ENCODE measurements at places on chromosomes 11 and 22.

DNA sequence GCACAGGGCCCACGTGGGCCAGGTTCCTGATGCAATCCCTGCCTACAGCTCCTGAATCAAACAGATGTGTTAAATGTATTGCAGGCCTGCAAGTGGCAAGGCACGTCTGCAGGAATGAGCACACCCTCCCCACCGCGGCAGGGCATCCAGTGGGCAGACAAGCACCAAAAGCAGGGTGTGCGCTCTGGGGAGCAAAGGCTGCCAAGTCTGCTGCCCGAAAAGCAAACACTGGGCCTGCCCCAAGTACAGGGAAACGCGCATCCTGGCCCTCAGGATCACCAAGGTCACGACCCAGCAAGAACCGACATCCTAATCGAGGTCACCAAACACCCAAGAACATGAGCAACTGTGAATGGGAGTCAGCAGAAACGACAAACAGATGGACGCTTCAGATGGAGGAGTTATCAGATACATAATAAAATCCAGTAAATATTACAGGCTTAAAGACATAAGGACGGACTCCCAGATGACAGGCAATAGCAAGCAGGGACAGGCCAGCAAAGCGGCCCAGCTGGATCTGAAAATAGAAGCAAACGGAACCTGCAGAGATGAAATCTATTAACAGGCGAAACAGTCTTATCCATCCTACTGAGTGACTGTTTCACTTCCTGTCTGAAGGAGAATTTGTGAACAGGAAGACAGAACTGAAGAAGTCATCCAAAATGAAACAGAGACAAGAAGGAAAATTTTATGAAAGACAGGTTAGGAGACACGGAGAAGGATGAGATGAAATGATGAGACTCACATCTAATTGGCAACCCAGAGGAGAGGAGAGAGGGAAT is 26.7 kb downstream of the CARS1 start:
- DNase-seq: no peak

GRCh38 chr11:70471254-70471653 is 72.9 kb downstream of the CTTN start:
- DNase-seq: peak; percentile 47

- DNase-seq: peak; percentile 33
Observed at GRCh38 chr11:15141381-15141780, 26.7 kb downstream of the INSC start.

DNA sequence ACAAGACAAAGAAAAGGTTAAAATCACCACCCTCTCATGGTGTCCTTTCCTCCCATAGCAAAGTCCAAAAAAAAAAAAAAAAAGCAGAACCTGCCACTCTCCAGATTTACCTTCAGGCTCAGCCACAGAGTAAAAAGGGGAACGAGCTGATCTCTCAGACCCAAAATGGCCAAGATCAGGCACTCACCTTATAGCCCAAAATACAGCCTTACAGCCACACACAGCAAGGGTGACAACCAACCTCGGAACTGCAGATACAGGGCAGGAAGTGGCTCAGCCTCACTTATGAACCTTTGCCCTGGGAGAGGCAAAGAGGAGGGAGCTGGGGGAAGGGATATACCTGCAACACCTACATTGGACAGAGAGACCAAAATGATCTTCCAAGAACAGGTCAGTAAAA is 4.5 kb downstream of the FHIP1B start:
- DNase-seq: peak; percentile 10

DNA sequence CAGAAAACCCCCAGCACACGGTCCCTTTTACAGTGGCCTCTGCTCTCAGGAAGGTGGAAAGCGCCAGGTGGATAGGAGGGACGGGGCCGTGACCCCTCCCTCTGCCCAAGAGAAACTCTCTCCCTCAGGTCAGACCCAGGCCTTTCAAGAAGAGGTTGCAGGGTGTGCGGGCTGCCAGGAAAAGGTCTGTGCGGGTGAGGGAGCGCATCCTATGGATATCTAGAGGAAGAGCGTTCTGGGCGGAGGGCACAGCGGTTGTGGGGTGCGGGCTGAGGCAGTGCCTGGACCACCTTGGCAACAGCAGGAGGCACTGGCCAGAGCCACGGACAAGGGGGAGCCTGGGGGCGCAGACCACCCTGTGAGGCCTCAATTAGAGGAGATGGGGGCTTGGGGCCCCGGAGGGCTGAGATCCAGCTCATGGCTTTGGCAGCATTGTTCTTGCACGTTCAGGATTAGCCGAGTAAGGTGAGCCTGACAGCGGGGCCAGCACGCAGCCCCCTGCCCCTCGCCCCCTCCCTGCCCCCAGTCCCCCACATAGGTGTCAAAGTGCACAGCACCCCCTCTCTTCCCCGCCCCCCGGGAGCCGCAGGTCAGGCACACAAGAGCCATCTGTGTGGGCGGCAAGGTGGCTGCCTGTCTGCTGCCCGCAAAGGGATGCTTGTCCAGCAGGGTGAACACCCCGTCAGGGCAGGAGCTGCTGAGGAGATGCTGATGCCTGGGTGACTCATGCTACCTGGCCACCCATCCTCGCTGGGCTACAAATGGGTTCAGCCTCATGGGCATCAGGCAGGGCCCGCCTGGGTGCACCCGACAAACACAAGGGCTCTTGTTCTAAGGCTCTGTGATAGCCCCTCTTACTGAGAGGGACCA is 92.8 kb upstream of the KCNQ1OT1 start:
- DNase-seq: no peak

DNA sequence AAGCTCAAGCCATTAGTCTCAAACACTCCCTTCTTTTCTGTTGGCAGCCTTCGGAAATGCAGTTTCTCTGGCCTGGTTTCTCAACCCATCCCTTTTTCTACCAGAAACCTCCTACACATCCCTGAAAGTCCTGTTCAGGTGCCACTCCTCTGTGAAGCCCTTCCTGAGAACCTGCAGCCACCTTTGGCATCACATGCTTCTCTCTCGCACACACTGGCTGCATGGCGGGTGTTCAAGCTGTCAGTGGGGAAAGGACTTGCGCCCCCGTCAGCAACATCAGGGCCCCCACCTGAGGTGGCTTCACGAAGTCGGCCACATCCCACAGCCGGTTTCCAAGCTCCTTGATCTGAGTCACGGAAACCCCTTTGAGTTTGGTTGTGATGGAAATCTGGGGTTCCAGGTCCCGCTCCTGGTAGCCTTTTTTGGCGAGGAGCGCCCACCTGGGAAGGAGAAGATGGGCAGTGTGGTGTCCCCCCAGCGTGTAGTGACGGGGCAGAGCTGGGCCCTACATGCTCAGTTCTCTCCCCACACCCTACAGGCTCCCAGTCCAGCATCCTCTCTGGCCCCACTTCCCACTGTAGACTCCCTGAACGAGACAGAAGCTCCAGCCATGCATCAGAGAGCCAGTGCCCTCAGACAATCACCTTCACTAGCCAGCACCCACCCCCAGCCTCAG is 1.7 kb upstream of the LRRC74B start:
- no peak for DNase-seq

DNA sequence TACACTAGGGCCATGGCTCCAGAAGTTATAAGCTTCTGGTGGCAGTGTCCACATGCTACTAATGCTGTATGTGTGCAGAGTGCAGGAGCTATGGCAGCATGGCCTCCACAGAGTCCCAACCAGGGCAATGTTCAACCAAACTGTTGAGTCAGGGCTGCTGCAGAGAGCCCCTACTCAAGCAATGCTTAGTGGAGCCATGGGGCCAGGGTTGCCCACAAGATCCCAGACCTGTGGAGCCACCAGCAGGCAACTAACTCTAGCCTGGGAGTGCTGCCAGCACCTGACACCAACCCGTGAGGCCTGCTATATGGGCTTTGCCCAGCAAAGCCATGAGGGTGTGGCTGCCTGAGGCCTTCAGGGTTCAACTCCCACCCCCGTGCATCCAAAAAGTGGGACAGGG is 655.2 kb downstream of the TBC1D22A start:
- DNase-seq: no peak

DNA sequence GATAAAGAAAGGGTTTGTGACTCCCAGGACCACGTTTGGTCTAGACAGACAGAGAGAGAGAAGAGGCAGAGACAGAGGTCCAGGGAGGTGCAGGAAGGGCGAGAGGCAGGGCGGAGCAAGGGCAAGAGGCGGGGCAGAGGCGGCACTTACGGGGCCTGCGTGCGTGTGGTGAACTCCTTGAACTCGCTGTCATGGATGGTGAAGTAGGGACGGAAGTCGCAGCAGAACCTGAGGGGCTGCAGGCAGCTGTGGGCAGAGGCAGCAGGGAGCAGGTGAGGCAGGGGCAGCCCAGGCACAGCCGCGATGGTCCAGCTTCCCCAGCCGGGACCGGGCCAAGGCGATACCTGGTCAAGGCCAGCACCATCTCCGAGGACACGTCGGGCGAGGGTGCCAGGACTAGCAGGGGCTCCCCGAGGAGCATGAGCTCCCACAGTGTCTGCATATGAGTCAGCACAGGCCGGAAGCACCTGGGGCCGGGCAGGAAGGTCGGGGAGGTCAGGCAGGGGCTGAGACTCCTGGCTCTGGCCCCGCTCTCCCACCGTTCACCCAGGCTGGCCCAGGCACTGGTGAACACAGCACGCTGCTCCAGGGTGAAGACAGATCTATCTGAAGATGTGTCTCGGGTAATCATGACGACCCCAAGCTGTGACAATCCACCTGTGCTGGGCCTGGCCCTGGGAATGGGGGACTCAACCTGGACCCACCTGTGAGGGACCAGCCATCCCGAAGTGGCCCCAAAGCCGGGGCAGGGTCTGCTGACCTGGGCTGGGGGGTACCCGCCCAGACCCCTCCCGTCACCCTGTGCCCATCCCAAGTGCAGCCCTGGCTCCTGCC is 7.2 kb upstream of the PLXNB2 start:
- DNase-seq: peak; percentile 93

- no peak for DNase-seq
Observed at GRCh38 chr22:28948424-28948823, 65.1 kb downstream of the ZNRF3 start.

DNA sequence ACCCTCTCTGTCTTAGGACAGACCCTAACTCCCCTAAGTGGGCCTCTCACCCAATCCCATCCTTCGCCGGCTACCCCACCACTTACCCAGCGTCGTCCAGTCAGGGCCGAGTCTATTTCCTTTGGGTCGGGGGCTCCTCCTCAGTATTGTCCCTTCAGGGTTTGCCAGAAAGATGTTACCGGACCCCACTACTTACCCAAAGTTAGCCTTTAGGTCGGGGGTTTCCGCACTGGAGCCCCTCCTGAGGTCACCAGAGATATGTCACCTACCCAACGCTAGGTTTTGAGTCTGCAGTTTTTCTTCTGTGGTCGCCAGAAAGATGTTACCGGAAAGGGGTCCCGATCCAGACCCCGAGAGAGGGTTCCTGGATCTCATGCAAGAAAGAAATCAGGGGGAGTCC is 17.9 kb upstream of the B4GALNT4 start:
- no peak for DNase-seq

GRCh38 chr22:34645375-34645774 is 420.6 kb upstream of the ISX start:
- no peak for DNase-seq

GRCh38 chr22:21020802-21021429 is 6.0 kb downstream of the P2RX6 start:
- DNase-seq: peak; percentile 56

- no peak for DNase-seq
Observed at GRCh38 chr22:29129808-29130140, 56.9 kb downstream of the KREMEN1 start.

Data from OCI-LY7 (cell line).